ENCODE measurements at places on chromosomes 1 and 21. TPM values are rescaled to one million over a fixed set of nuclear protein-coding genes. Genes with fewer than 3 reads are reported as not detected.
A peak's percentile ranks its signal among the peaks of the same experiment; 100 is the strongest.

The LHX8 gene
- total RNA-seq: 0.20 TPM

The FOXJ3 gene
- 81.6 TPM for total RNA-seq

The CCDC185 gene
- not detected for total RNA-seq

The CFHR1 gene
- total RNA-seq: 0.45 TPM

The S100A1 gene
- not detected for total RNA-seq

The CRYAA gene
- total RNA-seq: not detected

The MMP23B gene
- total RNA-seq: 70.3 TPM

The C1QTNF12 gene
- total RNA-seq: 10.2 TPM

- peak overlapping the region; percentile 34 for H3K27ac ChIP-seq
- peaks cover 30% of the 10 kb centered on the region for H3K36me3 ChIP-seq
- DNase-seq: no peak
- H3K27me3 ChIP-seq: no peaks in the 10 kb centered on the region
- H3K4me1 ChIP-seq: peaks cover 13% of the 10 kb centered on the region
Observed at GRCh38 chr21:42997053-42997452, 22.7 kb downstream of the PKNOX1 start.

DNA sequence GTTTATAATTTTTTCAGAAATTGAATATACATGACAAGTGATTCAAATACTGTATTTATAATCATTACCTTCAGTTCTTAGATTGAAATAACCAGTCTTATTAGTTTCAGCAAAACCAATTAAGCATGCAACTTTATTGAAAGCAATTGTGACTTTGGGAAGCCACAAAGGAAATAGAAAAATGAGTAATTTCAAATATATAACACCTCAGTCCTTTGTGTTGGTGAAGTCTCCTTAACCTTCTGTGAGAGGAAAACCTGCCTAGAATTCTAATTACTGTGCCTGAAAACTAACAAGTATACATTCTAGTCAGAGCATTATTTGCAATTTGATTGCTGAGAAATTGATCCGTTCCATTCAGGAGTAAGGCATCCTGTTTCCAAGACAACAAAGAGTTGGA lies 95.8 kb downstream of the S1PR1 start:
- H3K27ac ChIP-seq: no peak overlapping the region
- H3K36me3 ChIP-seq: no peaks in the 10 kb centered on the region
- H3K4me1 ChIP-seq: no peaks in the 10 kb centered on the region
- no peak overlapping the region for H3K4me3 ChIP-seq
- no peak for DNase-seq
- H3K27me3 ChIP-seq: peaks cover 27% of the 10 kb centered on the region

DNA sequence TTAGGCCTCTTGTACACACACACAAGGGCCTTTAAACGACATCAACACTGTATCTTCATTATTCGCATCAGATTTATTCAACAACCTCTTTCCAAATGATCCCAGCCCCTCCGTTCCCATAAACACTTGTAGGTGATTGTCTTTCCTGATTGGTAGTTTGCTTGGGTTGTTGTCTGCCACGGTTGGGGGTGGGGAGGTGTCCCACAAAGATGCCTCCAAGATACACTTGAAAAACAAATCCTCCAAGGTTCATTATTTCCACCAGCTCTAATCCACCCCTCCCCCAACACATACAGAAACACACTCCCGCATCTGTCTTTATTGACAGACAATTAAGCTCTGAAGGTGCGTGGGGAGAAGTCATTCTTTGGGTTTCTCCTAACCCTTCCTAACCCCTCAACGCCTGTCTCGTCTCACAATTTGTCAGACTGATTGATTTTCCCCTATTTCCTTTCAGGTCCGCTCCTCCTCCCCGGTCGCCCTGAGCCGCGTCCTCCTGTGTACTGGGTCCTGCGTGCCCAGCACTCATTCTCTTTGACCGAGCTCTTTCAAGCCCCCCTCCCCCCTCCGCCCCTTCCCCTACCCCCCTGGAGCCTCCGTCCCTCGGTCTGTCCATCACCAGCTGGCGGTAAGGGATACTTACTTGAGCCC lies 1.4 kb downstream of the WDR26 start:
- no peak for DNase-seq
- peak overlapping the region; percentile 86 for H3K27ac ChIP-seq
- no peaks in the 10 kb centered on the region for H3K27me3 ChIP-seq
- peaks cover 45% of the 10 kb centered on the region for H3K4me1 ChIP-seq

GRCh38 chr1:169484683-169485430 lies 887 bp downstream of the SLC19A2 start:
- peak overlapping the region; percentile 79 for H3K4me3 ChIP-seq
- no peak for DNase-seq
- peak overlapping the region; percentile 98 for H3K27ac ChIP-seq

DNA sequence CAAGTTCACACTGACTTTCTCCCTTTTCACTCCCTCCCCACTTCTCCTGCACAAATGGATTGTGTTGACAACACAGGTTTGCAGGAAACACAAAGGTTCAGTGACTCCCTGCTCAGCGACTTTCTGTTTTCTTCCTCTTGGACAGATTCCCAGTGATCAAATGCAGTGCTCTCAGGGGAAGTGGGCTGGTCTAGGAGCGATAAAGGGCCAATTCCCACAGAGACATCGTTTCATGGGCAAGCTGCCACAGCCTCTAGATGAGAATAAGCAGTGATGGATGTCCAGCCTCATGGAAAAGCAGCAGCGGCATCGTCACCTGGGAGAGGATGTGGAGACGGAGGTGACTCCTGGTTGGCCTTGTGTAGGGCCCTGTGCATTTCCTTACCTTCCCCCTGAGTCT lies 30.6 kb downstream of the FYB2 start:
- peak overlapping the region; percentile 7 for H3K27ac ChIP-seq
- no peak for DNase-seq
- H3K4me3 ChIP-seq: no peak overlapping the region

GRCh38 chr1:225688345-225688744 lies 35.4 kb upstream of the ENAH start:
- H3K27ac ChIP-seq: no peak overlapping the region
- H3K27me3 ChIP-seq: no peaks in the 10 kb centered on the region
- DNase-seq: no peak
- H3K4me3 ChIP-seq: no peak overlapping the region
- H3K4me1 ChIP-seq: peaks cover 2% of the 10 kb centered on the region
- H3K36me3 ChIP-seq: no peaks in the 10 kb centered on the region

DNA sequence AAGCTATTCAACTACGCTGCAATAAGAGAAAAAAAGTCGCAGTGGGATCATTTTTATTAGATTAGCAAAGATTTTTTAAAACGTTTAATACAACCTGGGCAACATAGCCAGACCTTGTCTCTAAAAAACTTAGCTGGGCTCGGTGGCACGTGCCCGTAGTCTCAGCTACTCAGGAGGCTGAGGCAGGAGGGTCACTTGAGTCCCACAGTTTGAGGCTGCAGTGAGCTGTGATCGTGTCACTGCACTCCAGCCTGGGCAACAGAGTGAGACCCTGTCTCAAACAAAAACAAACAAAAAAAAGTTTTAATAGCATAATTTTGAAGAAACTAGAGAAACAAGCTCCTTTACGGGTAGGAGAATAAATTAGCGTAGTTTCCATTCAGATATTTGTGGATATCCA lies 1.0 kb upstream of the PRDM15 start:
- H3K4me1 ChIP-seq: peaks cover 16% of the 10 kb centered on the region
- no peaks in the 10 kb centered on the region for H3K36me3 ChIP-seq
- H3K27me3 ChIP-seq: no peaks in the 10 kb centered on the region
- H3K4me3 ChIP-seq: peak overlapping the region; percentile 87
- DNase-seq: no peak

GRCh38 chr1:156648951-156649350 lies 7.0 kb downstream of the BCAN start:
- no peak overlapping the region for H3K27ac ChIP-seq
- H3K4me1 ChIP-seq: no peaks in the 10 kb centered on the region
- H3K4me3 ChIP-seq: no peak overlapping the region
- DNase-seq: no peak

- peak within 1 kb of the TSS; percentile 97 for H3K27ac ChIP-seq
- no peaks in the 10 kb centered on the region for H3K36me3 ChIP-seq
- H3K4me1 ChIP-seq: peaks cover 52% of the 10 kb centered on the region
- peak within 1 kb of the TSS; percentile 91 for H3K4me3 ChIP-seq
- H3K27me3 ChIP-seq: peaks cover 14% of the 10 kb centered on the region
- peak; percentile 58 for DNase-seq
Observed at GRCh38 chr1:216723274-216723780, at the start of gene ESRRG. ESRRG (minus strand) TSS chr1:216723429; CDS start chr1:216723299, 130 bp downstream.

DNA sequence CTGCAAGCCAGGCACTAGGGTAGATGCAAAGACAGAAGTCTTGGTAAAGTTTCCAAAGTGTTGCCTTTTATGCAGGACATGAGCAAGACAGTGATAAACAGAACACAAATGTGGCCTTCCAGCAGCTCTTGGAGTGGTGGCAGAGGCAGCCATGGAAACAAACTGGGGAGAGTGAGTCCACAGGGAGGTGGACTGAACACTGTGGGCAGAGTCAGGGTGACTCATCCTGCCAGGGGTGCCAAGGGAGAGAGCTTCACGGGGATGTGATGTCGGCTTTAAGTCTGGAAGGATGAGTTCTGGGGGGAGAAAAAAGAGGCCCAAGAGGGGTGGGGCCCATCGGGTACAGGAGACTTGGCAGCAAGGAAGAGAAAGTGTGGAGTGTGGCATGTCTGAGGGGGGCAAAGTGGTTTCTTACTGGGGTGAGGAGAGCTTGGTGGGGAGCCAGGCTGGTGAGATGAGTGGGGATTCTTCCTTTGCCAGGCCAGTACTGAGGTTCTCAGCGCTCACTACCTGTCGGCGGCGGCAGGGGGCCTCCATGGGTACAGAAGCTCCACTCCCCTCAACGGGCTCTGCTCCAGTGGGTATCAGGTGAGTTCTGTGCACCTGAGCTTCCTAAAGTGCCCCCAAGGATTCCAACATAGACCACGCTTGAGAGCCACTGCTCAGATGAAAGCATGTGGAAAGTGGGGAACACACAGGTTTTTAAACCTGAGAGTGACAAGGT lies 41.8 kb downstream of the KIAA0040 start:
- no peak overlapping the region for H3K4me3 ChIP-seq
- H3K36me3 ChIP-seq: no peaks in the 10 kb centered on the region
- no peak overlapping the region for H3K27ac ChIP-seq
- no peak for DNase-seq
- H3K27me3 ChIP-seq: peaks cover 88% of the 10 kb centered on the region
- H3K4me1 ChIP-seq: peaks cover 4% of the 10 kb centered on the region

GRCh38 chr1:69570356-69570755 lies 2.6 kb downstream of the LRRC7 start:
- H3K4me1 ChIP-seq: peaks cover 26% of the 10 kb centered on the region
- DNase-seq: no peak
- H3K27ac ChIP-seq: no peak overlapping the region
- no peaks in the 10 kb centered on the region for H3K36me3 ChIP-seq
- H3K4me3 ChIP-seq: peak overlapping the region; percentile 38

DNA sequence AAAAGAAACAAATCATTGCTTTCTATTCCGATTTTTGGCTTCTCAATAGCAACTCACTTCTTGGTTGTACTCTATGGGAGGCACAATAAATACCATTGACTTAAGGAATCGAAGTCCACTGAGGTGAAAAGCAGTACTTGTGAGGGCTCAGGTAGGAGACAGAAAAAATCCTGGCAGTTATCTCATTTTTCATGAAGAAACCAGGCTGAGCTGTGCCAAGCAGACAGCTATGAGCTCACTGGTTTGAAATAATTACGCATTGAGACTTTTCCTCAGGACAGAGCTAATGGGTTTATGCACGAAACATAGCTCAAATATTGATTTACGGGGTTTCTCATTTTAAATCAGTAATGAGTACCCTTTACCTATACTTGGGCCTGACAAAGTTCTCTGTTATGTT lies 18.5 kb downstream of the COLGALT2 start:
- H3K36me3 ChIP-seq: no peaks in the 10 kb centered on the region
- H3K4me3 ChIP-seq: no peak overlapping the region
- H3K27me3 ChIP-seq: no peaks in the 10 kb centered on the region

- no peak for DNase-seq
- no peaks in the 10 kb centered on the region for H3K36me3 ChIP-seq
- H3K27me3 ChIP-seq: no peaks in the 10 kb centered on the region
- no peak overlapping the region for H3K27ac ChIP-seq
- H3K4me3 ChIP-seq: no peak overlapping the region
Observed at GRCh38 chr1:174768949-174769348, 230.8 kb upstream of the CACYBP start.

All from mesothelial cell of epicardium (in vitro differentiated cells).